Stimulated activated CD4-positive, alpha-beta T cell treated with anti-CD3 and anti-CD28 coated beads, Interleukin-1b, Interleukin-23, amount 100 ng/mL, for 1 hour (primary cell): ENCODE measurements at places on chromosomes 12 and 14.

GRCh38 chr14:78652727-78653126 lies 482.6 kb downstream of the NRXN3 start:
- DNase-seq: no peak

DNA sequence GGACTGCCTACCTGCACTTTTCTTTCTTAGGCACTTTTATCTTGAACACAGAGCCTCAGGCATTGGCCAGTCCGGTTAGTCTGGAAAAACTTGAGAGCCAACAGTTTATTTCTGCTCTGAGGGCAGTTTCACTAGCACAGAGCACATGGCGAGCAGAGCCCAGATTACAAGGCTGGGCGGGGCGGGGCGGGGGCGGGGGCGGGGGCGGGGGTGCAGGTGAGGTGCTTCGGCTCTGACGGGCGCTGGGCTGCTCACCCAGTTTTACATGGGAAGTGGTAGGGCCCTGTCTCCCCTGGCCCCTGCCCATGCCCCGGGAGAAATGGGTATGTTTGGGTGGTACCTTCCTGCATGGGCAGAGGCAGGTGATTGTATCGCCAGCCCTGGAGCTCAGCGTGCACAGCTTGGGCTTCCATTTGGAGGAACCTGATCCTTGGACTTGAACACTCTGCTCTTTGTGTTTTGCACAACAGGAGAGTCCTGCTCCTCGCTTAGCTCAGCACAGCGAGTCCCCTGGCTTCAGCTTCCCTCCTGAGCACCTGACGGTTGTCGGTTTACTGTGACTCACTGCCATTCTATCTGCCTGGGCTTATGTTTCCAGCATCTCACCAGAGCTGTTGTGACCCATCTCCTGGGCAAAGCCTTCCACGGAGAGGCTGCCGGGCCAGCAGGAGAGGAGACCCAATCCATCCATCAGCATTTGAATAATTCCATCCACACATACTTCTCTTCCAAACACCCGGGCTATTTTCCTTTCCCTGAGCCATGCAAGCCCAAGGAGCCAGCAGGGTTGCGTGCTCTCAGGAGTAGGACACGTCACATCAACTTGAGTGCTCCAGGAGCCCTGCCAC lies 108.5 kb downstream of the ARF6 start:
- DNase-seq: peak; percentile 25

- DNase-seq: no peak
These were observed 423.7 kb downstream of the ATP23 start for GRCh38 chr12:58365087-58365390.

GRCh38 chr12:52022841-52023181 lies 16.1 kb downstream of the TAMALIN start:
- DNase-seq: no peak

- no peak for DNase-seq
These were observed 32.7 kb upstream of the RAB21 start for GRCh38 chr12:71721783-71722505.
